CD4-positive, alpha-beta T cell (primary cell): ENCODE measurements at places on chromosomes 16 and 17. TPM values are rescaled to one million over a fixed set of nuclear protein-coding genes. Genes with fewer than 3 reads are reported as not detected.

GRCh38 chr17:76714822-76715495 lies 4.2 kb upstream of the MXRA7 start:
- peak; percentile 80 for DNase-seq

Gene STXBP4
- total RNA-seq = 5.1 TPM

Gene CDRT15
- not detected for total RNA-seq

- DNase-seq = no peak
These were observed 52.1 kb downstream of the USP10 start for GRCh38 chr16:84751947-84752346.

- peak; percentile 65 for DNase-seq
These were observed 3.7 kb upstream of the LYZL6 start for GRCh38 chr17:35947156-35947585.

DNA sequence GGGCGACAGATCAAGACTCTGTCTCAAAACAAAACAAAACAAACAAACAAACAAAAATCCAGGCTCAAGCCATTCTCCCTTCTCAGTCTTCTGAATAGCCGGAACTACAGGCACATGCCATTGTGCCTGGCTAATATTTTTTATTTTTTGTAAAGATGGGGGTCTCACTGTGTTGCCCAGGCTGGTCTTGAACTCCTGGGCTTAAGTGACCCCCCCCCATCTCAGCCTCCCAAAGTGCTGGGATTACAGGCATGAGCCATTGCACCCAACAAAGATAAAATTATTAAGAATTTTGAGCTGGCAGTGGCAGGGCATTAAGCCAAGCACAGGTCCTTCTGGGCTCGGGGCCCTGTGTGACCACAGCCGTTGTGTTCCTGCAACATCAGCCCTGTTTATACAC lies 69.9 kb upstream of the CBX4 start:
- DNase-seq = no peak

GRCh38 chr17:40209404-40210093 lies 9.6 kb upstream of the WIPF2 start:
- no peak for DNase-seq

Gene TBC1D3K
- total RNA-seq = not detected

- no peak for DNase-seq
These were observed 39.8 kb upstream of the AKAP1 start for GRCh38 chr17:57044976-57045867.

Gene CD300LB
- 0.36 TPM for total RNA-seq

Gene TNFRSF13B
- not detected for total RNA-seq

Gene ALOX15B
- total RNA-seq = not detected

- DNase-seq = no peak
These were observed 348.0 kb upstream of the TNRC6C start for GRCh38 chr17:77610518-77610893.

DNA sequence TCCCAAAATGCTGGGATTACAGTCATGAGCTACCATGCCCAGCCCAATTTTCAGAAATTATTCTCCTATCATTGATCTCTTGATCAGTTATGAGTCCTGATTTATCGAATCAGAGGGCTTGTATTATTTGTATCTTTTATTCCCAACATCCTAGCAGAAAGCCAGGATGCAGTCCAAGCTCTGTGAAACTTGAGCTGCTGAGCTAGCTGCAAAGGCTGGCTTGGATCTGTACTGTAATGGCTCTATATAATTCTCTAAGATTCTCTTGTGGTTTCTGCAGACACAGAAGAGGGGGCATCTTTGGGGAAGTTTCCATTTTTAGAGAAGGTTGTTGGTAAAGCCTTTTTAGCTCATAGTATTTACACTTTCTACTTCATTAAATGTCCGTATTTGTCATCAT lies 227.1 kb downstream of the MAP2K4 start:
- no peak for DNase-seq

GRCh38 chr16:55478827-55479429 lies at the start of gene MMP2:
Gene MMP2, plus strand, starts transcription at chr16:55479198. Its CDS starts 282 bp downstream, at chr16:55479480.
- no peak for DNase-seq

Gene KRT25
- total RNA-seq = not detected

Gene RHBDF2
- total RNA-seq = 24.9 TPM

DNA sequence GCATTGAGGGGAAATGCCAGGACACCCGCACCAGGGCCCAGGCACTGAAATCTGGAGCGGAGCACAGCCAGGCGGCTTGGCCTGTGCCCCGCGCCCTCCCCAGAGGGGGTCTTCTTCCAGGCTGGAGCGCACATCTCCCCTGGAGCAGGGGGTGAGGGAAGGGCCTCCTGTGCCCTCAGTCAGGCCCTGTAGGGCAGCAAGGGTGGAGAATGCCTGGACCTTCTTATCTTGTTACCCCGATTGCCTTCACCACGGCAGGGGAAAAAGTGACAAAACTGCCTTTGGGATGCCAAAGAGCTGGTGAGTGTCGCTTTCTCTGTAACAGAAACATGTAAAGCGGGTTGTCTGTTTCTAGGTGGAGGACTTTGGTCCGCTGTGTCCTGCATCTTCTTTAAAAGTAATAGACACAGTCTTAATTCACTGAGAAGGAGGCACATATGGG lies 48.3 kb upstream of the BAHCC1 start:
- no peak for DNase-seq

DNA sequence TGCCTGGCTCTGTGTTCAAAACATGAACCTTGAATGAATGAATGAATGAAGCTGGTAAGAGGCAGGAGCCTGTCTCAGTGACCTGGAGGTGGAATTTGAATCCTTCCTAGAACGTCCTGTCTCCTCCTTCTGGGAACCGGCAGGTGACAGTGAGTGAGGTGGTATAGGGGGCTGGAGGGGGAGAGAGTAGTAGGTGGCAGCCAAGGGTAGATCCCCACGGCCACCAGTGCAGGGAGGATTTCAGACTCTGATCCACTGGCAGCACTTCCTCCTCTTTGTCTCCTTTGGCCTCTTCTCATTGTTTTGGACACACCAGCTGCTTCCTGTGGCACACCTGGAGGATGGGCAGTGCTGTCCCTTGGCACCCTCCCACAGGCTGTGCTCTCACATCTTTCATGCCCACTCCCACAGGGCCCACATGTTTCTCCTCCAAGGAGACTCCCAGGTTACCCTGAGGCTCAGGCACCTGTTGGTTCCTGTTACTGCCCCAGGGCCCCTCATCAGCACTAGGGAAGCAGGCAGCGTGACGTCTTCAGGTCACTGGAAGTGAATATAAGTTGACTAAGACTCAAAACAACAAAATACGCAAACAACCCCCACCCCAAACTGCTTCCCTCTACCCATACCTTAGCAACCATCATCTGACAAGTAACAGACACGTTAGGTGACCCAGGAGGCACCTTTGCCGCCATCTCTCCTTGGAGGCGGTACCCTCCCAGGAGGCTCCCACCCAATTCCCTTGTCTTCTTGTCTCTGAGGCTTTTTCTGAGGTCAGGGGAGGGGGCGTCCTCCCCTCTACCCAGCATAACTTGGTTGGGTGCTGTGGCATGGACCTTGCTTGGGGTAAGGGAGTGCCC lies 84.6 kb downstream of the N4BP1 start:
- no peak for DNase-seq

- DNase-seq = no peak
These were observed 15.8 kb upstream of the GHDC start for GRCh38 chr17:42210046-42210445.

- DNase-seq = no peak
These were observed 130.1 kb upstream of the TMEM97 start for GRCh38 chr17:28188841-28189263.

GRCh38 chr16:67750466-67750865 lies 31.4 kb upstream of the GFOD2 start:
- DNase-seq = no peak

DNA sequence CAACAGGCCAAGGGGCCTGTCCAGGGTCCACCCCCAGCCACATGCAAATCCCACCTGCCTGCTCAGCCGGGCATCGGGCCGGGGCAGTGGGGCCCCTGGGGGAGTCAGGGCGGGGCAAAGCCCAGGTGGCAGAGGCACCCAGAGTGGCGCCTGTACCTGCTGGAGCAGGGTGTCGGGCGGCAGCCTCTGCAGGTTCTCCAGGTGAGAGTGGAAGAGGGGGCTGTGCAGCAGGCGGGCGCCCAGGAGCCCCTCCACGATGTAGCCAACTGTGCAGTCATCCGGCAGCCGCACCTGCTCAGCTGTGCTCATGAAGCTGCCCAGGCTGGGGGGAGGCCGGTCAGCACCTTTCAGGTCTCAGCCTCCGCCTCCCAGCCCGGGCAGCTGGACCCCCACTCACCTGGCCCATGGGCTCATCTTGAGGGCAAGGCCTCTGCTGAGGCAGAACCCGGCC lies 2.1 kb downstream of the RFNG start:
- no peak for DNase-seq

- no peak for DNase-seq
These were observed 3.0 kb downstream of the ALKBH5 start for GRCh38 chr17:18186627-18186982.

GRCh38 chr16:89784406-89784805 lies 32.0 kb downstream of the FANCA start:
- DNase-seq = no peak

GRCh38 chr16:29664091-29664921 lies 1.3 kb downstream of the SPN start:
- DNase-seq = peak; percentile 47

DNA sequence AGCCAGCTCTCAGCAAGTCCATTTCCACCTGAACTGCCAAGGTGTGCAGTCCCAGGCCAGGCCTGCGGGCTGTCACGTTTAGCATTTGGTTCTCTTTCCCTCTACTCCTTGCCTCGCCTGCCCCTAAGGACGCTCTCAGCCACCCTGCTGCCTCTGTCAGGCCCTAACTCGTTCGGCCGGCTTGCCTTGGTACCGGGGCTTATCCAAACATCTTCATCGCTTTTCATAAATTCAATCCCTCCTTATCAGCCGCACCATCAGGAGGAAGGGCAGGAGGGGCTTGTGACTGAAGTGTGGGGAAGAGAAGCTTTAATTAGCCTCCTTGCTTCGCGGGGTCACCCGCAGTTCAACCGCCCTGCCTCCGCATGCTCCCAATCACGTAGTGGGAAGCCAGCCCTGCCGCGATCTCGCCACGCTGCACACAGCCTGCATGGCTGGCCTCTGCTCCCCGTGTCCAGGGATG lies 231.1 kb downstream of the SOX9 start:
- DNase-seq = no peak

- DNase-seq = no peak
These were observed 6.3 kb downstream of the UBE2O start for GRCh38 chr17:76446449-76447231.

- no peak for DNase-seq
These were observed 825 bp downstream of the HASPIN start for GRCh38 chr17:3724378-3725077.

Gene SPNS3
- 2.5 TPM for total RNA-seq

GRCh38 chr17:44952946-44953475 lies 5.4 kb upstream of the KIF18B start:
- no peak for DNase-seq

GRCh38 chr17:75542229-75542628 lies 16.7 kb downstream of the LLGL2 start:
- DNase-seq = no peak

Gene AOC3
- total RNA-seq = 0.78 TPM

GRCh38 chr17:70609566-70609965 lies 440.2 kb downstream of the KCNJ2 start:
- no peak for DNase-seq

- no peak for DNase-seq
These were observed 1.1 kb downstream of the RARA start for GRCh38 chr17:40309949-40310510.

GRCh38 chr17:82942166-82943130 lies 102.6 kb upstream of the ZNF750 start:
- DNase-seq = no peak

GRCh38 chr16:74926805-74927204 lies 58.1 kb downstream of the WDR59 start:
- DNase-seq = no peak

GRCh38 chr16:68072038-68072695 lies 13.0 kb upstream of the NFATC3 start:
- DNase-seq = no peak

DNA sequence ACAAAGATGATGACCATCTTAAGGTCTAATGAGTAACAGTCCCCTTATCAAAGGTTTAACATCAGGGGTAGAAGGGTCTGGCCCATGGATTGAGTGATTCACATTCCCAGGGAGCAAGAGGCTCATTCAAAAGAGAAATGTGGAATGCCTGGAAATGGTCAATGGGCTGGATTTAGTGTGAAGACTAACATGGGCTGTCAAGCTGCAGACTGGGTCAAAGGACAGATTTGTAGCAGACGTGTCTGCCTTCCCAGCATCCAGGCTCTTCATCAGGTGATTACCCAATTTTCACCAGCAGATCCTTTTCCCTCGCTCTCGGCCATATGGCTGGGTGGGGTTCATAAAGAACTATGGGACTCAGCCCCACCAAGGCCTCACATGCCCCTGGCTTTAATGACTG lies 26.8 kb downstream of the DCUN1D3 start:
- no peak for DNase-seq

DNA sequence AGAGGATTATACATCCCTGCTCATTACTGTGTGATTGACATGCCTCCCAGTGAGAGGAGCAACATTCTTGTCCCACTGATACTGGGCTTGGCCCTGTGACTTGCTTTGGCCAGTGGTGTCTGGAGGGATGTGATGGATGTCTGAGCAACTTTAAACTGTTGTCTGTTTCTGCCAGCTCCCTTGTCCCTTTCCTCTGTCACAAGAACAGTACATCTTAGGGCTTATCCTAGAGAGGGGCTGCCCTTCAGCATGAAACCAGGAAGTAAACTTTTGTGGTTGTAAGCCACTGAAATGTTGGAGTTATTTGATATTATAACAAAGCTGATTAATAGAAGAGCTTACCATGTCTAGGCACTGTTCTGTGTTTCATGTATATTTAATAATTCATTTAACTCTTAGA lies 82.9 kb upstream of the GPRC5B start:
- DNase-seq = no peak

Gene GP1BA
- not detected for total RNA-seq

GRCh38 chr17:62684179-62684578 lies 56.7 kb downstream of the MRC2 start:
- DNase-seq = no peak

Gene TEDC2
- total RNA-seq = 0.17 TPM

GRCh38 chr16:5463820-5464219 lies 366.2 kb upstream of the EEF2KMT start:
- no peak for DNase-seq

DNA sequence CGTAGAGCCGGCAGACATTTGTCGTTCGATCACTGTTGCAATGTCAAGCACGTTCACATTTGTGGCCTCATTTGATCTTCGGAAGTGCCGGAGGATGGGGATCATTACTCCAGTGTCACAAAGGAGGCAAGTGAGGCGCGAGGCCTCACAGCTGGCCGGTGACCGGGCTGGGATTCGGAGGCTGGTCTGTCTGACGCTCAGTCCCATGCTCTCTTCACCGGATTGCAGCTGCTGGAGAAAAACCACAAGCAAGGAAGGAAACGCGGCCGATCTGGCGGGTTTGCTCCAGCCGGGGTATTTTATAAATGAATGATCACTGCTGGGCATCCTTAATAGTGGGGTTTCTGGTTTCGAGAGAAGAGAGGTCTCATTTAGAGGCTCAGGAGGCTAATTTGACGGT lies 127.8 kb downstream of the OR1D5 start:
- no peak for DNase-seq

Gene GAS2L2
- total RNA-seq = 0.22 TPM

- no peak for DNase-seq
These were observed 14.3 kb upstream of the NAGLU start for GRCh38 chr17:42521666-42522262.

- no peak for DNase-seq
These were observed 15.4 kb upstream of the TMEM92 start for GRCh38 chr17:50258647-50259476.

Gene AARSD1
- 70.8 TPM for total RNA-seq

- DNase-seq = no peak
These were observed 19.5 kb downstream of the COTL1 start for GRCh38 chr16:84598360-84598759.
